ENCODE measurements at places on chromosomes 13 and 19. TPM values are rescaled to one million over a fixed set of nuclear protein-coding genes. Genes with fewer than 3 reads are reported as not detected.

DNA sequence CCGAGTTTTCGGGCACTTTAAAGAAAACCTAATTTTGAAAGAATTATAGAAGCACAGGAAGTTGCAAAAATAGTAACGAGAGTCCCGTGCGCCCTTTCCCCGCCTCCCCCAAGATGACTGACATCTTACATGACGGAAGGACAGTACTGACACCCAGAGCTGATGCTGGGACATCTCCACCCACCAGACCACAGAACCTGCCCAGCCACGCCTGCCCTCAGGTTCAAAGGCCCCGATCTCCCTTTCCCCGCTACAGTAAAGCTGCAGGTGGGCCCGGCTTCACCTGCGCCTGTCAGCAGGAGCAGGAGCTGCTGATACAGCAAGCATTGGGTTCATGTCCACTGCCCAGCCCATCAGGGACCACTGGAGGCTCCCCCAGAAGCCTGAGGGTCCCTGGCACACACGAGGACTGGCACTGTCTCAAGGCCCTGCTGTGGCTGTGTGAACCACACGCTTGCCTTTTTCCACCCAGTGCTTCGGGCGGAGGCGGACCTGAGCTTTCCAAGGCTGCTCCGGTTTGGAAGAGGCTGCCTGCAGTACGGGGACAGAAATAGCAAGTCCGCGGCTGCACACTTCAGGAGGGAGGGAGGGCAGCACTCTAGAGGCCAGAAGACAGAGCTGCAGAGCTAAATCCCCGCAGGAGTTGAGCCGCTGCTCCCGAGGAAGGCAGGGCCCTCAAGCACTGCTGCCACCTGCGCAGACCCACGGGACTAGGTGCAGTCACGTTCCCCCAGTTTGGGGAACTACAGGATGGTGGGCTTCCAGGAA is 8.7 kb downstream of the MAP2K2 start:
- H3K27ac ChIP-seq, result no peak overlapping the region
- DNase-seq, result no peak
- no peaks in the 10 kb centered on the region for H3K36me3 ChIP-seq

GRCh38 chr13:44331912-44332851 is 41.4 kb upstream of the SERP2 start:
- DNase-seq, result no peak
- H3K4me1 ChIP-seq, result no peaks in the 10 kb centered on the region
- no peak overlapping the region for H3K4me3 ChIP-seq
- H3K27ac ChIP-seq, result no peak overlapping the region

GRCh38 chr13:107838588-107839161 is 376.7 kb downstream of the LIG4 start:
- no peak overlapping the region for H3K27ac ChIP-seq
- no peaks in the 10 kb centered on the region for H3K36me3 ChIP-seq
- no peaks in the 10 kb centered on the region for H3K4me1 ChIP-seq
- no peak overlapping the region for H3K4me3 ChIP-seq

FFAR3 gene
- not detected for total RNA-seq

KL gene
- total RNA-seq, result 1.9 TPM

Measured in colonic mucosa (tissue), 4 donors.